ENCODE measurements at places on chromosomes 5 and 9. TPM values are rescaled to one million over a fixed set of nuclear protein-coding genes. Genes with fewer than 3 reads are reported as not detected.

DNA sequence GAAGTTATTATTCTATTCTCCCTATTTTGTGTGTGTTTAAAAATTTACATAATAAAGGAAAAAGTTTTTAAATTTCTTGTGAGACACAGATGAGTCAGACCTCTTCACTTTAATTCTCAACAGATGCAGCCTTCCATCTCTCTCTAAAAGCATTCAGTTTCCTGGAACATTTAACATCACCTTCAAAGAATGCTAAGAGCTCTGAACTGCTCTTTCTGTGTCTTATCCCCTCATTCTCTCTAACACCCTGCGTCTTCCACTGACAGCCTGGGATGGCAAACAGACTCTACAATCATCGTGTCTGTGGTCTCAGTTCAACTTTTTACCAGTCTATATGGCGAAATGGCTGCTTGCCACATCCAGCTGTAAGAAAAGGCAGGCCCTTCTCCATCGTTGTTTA lies 173.0 kb downstream of the HINT1 start:
- H3K4me1 ChIP-seq = peaks cover 2% of the 10 kb centered on the region
- no peak overlapping the region for H3K4me3 ChIP-seq
- H3K36me3 ChIP-seq = no peaks in the 10 kb centered on the region
- peaks cover 3% of the 10 kb centered on the region for H3K27me3 ChIP-seq
- no peak for DNase-seq

GRCh38 chr5:57117596-57117995 lies 56.3 kb upstream of the GPBP1 start:
- H3K36me3 ChIP-seq = peaks cover 1% of the 10 kb centered on the region
- H3K27ac ChIP-seq = peak overlapping the region; percentile 41
- peak; percentile 69 for DNase-seq
- H3K4me3 ChIP-seq = no peak overlapping the region
- H3K27me3 ChIP-seq = no peaks in the 10 kb centered on the region
- H3K4me1 ChIP-seq = peaks cover 12% of the 10 kb centered on the region

CDH12 gene
- not detected for total RNA-seq

SEMA6A gene
- total RNA-seq = not detected

ZNF618 gene
- total RNA-seq = 0.70 TPM

Data from activated naive CD8-positive, alpha-beta T cell treated with anti-CD3 and anti-CD28 coated beads for 36 hours (primary cell).